ENCODE measurements at places on chromosomes 4 and X.

DNA sequence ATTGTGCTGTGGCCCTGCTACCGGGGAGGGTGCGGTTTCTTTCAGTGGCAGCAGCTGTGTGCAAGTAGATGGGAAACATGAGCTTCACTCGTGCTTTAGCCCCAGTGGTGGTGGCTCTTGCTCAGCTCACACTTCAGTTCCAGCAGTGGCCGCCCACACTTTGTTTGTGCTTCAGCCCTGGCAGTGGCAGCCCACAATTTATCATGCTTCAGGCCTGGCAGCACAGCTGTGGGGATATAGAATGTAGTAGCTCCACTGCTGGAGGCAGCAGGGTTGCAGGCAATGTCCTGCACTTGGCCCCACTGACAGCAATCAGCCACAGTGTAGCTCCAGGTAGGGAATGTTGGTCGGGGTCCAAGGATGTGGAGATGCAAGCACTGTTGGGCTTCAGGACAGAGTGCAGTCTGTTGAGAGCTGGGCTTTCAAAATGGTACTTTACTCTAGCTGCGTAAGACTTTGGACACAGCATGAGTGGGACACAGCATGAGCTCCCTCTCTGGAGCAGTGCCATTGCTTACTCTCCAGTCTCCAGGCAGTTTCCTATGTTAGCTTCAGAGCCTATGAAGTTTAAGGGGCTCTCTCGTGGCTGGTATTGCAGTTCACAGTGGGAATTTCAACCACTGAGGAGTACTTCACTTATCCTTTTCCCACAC, 413.1 kb downstream of the PDGFC start:
- DNase-seq: no peak

GRCh38 chr4:31236639-31237173, 516.5 kb downstream of the PCDH7 start:
- DNase-seq: no peak

GRCh38 chr4:153757407-153757806, 2.4 kb downstream of the RNF175 start:
- no peak for DNase-seq

GRCh38 chr4:155908187-155909139, 5.0 kb downstream of the TDO2 start:
- DNase-seq: no peak

- DNase-seq: no peak
Measured at GRCh38 chr4:110344165-110344564, 131.8 kb upstream of the ENPEP start.

GRCh38 chr4:135372131-135372530, 1170.5 kb upstream of the PABPC4L start:
- no peak for DNase-seq

DNA sequence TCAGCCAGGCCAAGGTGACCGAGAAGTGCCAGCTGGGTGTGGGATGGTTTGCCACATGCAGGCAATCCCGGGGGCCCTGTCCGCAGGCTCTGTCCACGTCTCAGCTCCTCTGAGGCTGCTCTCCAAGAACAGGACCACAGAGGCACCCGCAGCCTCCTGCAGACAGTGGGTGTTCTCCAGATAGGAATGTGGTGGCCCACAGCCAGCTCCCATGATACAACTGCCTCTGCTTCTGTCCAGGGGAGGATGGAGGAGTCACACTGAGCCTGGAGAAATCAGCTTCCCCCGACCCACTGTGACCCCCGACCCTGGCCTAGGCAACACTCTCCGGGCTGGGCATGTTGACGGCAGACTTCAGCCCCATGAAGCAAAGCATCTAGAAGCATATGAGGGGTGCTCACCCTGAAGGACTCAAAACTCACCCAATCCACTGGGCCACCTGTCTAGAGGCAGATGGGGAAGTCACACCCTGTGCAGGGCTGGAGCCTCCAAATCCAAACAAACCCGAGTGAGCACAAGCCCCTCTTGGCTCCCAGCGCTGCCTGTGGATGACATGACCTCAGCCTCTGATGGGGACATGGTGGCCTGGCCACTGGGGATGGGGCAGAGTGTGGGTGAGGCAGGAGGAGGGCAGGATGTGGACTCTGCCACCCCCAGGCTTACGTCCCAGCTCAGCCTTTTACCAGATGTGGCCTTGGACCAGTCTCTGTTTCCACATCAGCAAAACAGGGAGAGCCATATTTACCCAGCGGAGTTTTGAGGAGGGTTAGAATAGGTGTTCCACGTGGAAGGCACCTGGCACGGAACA, 102.3 kb downstream of the PSAPL1 start:
- DNase-seq: no peak

- DNase-seq: no peak
Measured at GRCh38 chr4:98746530-98746929, 88.1 kb upstream of the TSPAN5 start.

GRCh38 chr4:15652191-15652590, 3.0 kb downstream of the FBXL5 start:
- DNase-seq: no peak

Data from T-helper 22 cell (primary cell).